ENCODE measurements at places on chromosomes 7 and 10. TPM values are rescaled to one million over a fixed set of nuclear protein-coding genes. Genes with fewer than 3 reads are reported as not detected.

Gene CYP26A1
- total RNA-seq, result 0.53 TPM

Gene IL15RA
- total RNA-seq, result 2.9 TPM

Gene SEM1
- 50.8 TPM for total RNA-seq

GRCh38 chr7:54159088-54159487, 383.1 kb upstream of the VSTM2A start:
- no peak for DNase-seq

GRCh38 chr7:50826371-50827172, 43.9 kb upstream of the GRB10 start:
- DNase-seq, result peak; percentile 91

Gene UFSP1
- 3.3 TPM for total RNA-seq

DNA sequence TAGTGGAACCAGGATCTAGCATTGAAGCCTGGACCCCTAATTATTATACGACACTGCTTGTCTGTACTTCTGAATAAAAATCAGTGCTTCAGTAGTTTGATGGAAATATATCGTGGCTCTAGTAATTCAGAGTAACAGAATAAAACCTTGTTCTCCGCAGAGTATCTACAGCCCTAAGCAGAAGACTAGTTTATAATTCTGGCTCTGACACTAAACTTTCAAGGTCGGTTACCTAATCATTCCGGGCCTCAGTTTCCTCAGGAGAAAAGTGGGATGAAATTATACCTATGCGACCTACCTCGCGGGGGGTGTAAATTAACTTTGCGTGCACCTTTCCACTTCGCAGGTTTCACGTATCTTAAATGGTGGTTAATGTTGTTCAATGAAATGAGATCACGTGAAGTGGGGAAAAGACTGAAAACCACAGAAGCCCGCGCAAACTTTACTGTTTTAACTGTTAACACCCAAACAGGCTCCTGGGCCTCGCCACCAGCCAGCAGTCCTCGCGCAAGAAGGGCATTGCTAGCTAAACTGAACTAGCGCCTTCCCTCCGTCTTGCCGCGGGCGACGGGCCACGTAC, 615 bp downstream of the THAP5 start:
- DNase-seq, result no peak

Measured in astrocyte (in vitro differentiated cells and primary cell).